ENCODE measurements at places on chromosomes 2 and 18. TPM values are rescaled to one million over a fixed set of nuclear protein-coding genes. Genes with fewer than 3 reads are reported as not detected.

- DNase-seq, result no peak
Observed at GRCh38 chr2:74450570-74451190, 4.2 kb upstream of the INO80B start.

Gene TCF23
- not detected for total RNA-seq

Gene FOSL2
- 123 TPM for total RNA-seq

DNA sequence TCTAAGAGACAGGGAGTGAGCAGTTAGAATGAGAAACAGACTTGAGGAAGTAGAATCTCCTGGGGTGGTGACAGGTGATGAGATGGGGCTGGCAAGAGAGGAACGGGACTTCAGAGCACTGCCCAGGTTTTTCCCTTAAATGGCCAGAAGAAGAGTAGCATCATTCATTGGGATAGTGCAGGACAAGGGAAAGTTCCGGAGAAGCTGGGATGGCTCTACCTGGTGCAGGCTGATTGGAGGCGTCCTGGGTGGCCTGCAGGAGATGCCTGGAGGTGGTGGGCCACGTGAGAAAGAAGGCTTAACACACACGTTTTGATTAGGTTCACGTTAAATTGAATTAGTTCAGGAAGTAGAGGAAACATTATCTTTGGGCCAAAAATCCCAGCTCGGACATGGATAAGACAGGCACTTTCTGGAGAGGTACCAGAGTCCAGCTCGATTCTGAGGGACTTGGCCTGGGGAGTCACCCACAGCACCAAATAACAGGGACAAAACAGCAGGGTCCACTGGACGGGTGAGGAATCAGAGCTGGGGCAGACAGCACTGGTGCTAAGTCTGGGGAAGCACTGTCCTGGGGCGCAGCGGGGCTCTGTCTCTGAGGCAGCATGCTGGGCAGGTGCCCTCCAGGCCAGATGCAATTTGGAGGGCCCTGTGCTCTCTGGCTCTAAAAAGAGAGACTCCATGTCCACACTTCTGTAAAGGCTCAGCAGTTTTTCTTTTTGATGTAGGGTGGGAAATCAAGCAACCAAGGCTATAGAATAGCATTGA lies 512.3 kb upstream of the RAB6C start:
- DNase-seq, result no peak

Gene FTCDNL1
- 2.1 TPM for total RNA-seq

Gene DHRS9
- 7.6 TPM for total RNA-seq

DNA sequence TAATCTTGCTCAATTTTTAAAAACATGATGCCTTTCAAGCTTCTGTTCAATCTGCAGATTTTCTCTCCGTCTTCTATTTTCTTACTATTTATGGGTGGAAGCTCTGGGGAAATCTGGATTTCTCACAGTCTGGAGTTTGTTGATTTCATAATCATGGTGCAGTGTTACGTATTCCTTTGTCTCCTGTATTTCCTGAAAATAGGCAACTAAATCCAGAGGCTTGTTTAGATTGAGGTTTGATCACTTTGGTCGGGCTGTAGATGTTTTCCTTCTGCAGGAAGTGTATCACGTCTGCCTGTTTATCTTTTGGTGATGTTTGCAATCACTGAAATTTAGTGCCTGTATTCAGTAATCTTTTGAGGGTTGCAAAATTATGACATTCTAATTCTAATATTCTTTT lies 487.7 kb downstream of the LRRTM4 start:
- DNase-seq, result no peak

Gene POTEC
- total RNA-seq, result not detected

- no peak for DNase-seq
Observed at GRCh38 chr2:128983094-128983493, 664.4 kb upstream of the HS6ST1 start.

- DNase-seq, result no peak
Observed at GRCh38 chr2:169979025-169979424, 151.8 kb downstream of the UBR3 start.

- DNase-seq, result no peak
Observed at GRCh38 chr2:197706839-197707207, 1.7 kb downstream of the MARS2 start.

Gene CNTNAP5
- not detected for total RNA-seq

DNA sequence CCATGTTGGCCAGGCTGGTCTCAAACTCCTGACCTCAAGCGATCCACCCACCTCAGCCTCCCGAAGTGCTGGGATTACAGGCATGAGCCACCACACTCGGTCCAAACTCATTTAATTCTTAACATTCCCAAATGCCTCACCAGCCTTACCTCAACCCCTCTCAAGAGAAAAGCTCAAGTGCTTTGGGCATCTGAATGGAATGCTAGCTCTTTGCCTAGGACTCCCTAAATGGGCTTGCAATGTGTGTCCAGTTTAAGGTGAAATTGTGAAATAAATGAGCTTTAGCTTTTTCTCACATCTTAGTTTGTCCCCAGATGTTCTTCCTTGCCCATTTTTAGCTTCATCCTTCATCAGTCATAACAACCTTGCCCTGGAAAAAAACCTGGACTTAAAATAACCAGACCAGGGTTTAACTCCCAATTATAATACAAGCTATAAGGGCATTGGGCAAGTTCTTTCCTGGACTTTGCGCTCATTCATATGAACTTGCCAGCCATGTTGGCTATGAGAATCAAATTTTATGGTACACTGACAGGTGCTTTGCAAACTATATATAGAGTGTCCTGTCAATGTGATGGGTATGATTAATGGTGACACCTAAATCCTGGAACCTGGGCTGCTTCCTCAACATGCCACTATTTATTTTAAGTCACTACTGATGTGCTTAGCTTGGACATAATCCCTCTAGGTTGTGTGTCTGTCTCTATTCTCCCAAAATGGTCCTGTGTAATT lies 95.1 kb upstream of the SERPINE2 start:
- DNase-seq, result no peak

Gene CFAP65
- total RNA-seq, result not detected

- DNase-seq, result no peak
Observed at GRCh38 chr2:45983213-45983612, 314.0 kb upstream of the EPAS1 start.

- DNase-seq, result no peak
Observed at GRCh38 chr2:132278267-132278666, 116.5 kb upstream of the ANKRD30BL start.

Gene CSRNP3
- 1.9 TPM for total RNA-seq

GRCh38 chr18:79938196-79938595 lies 13.3 kb downstream of the SLC66A2 start:
- DNase-seq, result peak; percentile 45

- peak; percentile 68 for DNase-seq
Observed at GRCh38 chr2:224909885-224910573, 132.2 kb downstream of the DOCK10 start.

Gene PRKAG3
- not detected for total RNA-seq

GRCh38 chr2:8860239-8860638 lies 22.8 kb upstream of the KIDINS220 start:
- DNase-seq, result no peak

GRCh38 chr2:239548451-239548871 lies 147.6 kb upstream of the HDAC4 start:
- peak; percentile 44 for DNase-seq

GRCh38 chr2:45890819-45891218 lies 239.3 kb downstream of the PRKCE start:
- no peak for DNase-seq

GRCh38 chr2:171712051-171712450 lies 24.8 kb downstream of the DYNC1I2 start:
- no peak for DNase-seq

DNA sequence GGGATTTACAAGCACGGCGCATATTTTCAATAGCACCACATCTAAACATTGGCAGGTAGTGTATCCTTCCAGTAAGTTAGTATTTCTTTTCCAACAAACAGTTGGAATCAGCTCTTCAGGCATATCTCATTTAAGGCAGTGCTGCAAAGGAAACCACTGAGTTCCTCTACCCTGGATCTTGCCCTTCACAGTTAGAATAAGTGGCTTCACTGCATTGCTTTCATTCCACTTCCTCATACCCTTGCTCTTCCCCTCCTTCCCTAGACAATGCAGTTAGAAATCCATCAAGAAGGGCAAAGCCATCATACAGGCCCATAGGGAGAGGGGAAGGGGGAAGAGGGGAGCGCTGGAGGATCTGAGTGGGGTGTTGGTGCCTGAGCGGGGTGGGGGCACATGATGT lies 173.7 kb downstream of the FBXO15 start:
- DNase-seq, result no peak

GRCh38 chr18:59743566-59743965 lies 46.3 kb upstream of the CCBE1 start:
- no peak for DNase-seq

DNA sequence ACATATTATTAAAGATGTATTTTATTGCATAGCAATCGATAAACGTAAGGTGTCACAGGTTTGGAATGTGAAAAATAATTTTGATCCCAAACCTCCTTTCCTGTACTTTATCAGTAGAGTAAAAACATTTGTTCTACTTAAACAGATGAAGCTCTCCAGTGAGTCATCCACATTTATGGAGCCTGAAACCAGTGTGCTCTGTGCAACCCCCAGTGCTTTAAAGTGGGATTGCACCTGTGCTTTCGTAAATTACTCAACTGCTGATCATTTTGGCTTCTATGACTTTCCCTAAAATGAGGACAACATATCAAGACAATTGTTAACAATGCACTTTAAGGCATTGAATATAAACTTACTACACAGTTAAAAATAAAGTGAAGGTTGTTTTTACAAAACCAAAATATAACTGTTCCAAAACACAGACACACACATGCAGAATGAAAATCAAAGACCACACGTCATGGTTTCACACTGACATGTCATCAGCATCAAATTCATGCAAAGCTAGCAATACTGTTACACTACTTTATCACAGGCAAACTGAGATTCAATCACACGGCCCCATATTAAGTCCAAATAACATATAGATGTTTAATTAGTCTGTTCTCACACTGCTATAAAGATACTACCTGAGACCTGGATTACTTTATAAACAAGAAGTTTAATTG lies 9.7 kb downstream of the TMEM18 start:
- DNase-seq, result no peak

- DNase-seq, result no peak
Observed at GRCh38 chr2:9985531-9986328, 34.2 kb downstream of the GRHL1 start.

Gene AQP4
- 345 TPM for total RNA-seq

DNA sequence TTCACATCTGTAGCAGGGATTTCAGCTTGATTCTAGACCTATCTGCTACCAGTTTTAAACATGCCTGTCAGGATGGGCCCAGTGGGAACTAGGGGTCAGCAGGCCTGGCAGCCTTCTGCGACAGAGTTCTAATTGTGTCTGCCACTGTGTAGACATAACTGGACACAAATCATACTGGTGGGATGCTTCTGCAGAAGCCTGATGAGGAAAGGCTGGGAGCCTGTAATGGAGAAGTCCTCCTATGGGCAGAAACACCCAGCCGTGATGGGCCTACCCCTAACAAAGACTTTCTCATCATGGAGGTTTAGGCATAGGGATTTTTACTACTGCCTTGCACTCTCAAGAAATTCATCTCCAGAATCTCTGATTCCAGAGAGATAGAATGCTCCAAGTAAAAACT lies 166.9 kb downstream of the PDE11A start:
- no peak for DNase-seq

Gene MYO7B
- 2.2 TPM for total RNA-seq

DNA sequence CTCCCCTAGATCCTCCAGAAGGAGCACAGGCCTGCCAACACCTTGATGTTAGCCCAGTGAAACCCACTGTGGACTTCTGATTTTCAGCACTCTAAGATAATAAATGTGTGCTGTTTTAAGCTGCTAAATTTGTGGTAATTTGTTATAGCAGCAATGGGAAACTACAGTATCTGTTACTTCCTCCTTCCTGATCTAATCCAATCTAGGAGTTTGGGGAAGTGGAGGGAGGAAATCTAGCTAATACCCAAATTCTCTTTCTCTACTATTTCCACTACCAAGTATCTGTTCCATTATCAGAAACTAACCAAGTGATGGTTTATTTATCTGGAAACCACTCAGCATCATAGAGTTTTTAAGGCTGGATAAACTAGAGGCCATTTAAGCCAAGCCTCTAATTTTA lies 64.9 kb downstream of the AFF3 start:
- DNase-seq, result no peak

DNA sequence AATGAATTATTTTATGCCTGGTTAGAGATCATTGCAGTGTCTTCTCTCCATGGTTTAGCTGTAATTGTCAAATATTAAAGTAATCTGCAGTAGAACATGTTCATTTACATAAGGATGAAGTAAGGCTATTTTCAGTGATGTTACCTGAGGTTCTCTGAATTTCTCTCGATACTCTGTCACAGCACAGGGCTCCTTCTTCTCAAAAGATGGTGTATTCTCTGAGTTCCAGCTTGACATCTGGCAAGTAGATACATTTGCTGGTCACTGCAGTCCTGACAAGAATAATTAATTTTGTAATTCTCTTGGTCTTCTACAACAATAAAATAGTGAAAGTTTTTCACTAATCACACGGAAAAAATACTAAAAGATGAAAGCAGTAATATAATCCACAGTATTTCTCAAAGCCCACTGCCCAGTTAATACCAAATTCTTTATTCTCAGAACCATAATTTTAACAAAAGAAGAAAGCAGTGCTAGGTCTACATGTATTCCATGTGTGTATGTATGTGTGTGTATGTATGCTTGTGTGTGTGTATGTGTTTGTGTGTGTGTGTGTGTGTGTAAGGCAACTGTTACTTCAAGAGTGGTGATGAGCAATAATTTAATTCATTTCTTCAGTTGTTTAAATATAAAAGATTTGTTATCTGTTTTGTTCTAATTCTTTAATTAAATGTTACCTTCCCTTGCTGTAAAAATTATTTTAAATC lies 1165.5 kb upstream of the SLC39A10 start:
- no peak for DNase-seq

Gene TTN
- total RNA-seq, result 19.6 TPM

GRCh38 chr2:52897511-52898044 lies 870.0 kb upstream of the CHAC2 start:
- DNase-seq, result no peak

DNA sequence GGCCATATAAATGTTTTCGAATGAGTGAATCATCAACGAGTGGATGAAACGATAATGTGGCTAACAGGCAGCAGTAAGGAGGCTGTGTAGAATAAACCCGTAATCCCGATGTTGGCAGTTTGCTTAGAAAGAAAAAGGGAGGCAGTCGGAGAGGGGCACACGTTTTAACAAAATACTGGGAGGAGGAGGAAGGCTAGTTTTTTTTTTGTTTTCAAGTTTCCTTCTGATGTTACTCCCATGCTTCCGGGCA lies 476 bp upstream of the MSH2 start:
- no peak for DNase-seq

DNA sequence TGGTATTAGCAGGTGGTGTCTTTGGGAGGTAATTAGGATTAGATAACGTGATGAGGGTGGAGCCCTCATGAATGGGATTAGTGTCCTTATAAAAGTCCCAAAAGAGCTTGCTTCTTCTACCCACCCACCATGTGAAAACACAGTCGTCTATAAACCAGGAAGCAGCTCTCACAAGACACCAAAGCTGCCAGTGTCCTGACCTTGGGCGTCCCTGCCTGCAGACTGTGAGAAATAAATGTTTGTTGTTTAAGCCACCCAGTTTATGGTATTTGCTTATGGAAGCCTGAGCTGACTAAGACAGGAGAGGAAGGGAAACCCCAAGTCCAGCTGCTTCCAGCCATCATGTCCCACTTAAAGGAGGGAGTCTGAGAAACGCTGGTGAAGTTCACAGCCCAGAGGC lies 13.6 kb downstream of the ADI1 start:
- no peak for DNase-seq

- DNase-seq, result no peak
Observed at GRCh38 chr2:207282916-207283315, 117.2 kb upstream of the KLF7 start.

Gene ANKRD53
- 0.38 TPM for total RNA-seq

- no peak for DNase-seq
Observed at GRCh38 chr2:96140941-96141623, 2.8 kb upstream of the ASTL start.

GRCh38 chr2:199717587-199717907 lies 133.4 kb downstream of the FTCDNL1 start:
- DNase-seq, result no peak

Measured in upper lobe of right lung (tissue), 1 donor.